Activated T-cell treated with anti-CD3 and anti-CD28 coated beads for 24 hours (primary cell): ENCODE measurements at places on chromosomes 5 and 9.

DNA sequence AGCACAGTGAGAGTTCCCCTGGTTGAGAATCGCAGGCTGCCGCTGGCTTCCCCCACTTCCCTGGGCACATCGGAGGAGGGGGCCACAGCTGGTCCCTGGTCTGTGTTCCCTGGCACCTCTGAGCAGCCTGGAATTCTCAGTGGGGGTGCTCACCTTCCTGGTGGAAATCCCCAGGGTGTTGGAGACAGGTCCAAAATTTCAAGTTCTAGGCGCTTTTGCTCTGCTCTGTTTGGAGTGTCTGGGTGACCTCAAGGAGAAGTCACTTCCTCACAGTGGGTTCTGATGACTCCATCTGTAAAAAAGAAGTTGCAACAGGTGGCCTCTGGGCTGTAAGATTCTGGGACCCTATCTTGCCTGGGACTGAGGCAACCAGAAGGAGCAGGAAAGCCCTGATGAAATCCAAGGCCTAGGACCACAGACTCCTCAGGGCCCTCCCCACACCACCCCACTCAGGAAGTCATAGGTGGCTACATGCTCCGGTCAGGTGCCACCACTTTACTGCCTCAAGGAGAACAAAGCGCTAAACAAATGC, at the start of gene TRAF1:
TRAF1 (minus strand) TSS at position 400 of the 532 bp plus-strand sequence. CDS start 721 bp downstream, outside the sequence.
- no peak for DNase-seq

DNA sequence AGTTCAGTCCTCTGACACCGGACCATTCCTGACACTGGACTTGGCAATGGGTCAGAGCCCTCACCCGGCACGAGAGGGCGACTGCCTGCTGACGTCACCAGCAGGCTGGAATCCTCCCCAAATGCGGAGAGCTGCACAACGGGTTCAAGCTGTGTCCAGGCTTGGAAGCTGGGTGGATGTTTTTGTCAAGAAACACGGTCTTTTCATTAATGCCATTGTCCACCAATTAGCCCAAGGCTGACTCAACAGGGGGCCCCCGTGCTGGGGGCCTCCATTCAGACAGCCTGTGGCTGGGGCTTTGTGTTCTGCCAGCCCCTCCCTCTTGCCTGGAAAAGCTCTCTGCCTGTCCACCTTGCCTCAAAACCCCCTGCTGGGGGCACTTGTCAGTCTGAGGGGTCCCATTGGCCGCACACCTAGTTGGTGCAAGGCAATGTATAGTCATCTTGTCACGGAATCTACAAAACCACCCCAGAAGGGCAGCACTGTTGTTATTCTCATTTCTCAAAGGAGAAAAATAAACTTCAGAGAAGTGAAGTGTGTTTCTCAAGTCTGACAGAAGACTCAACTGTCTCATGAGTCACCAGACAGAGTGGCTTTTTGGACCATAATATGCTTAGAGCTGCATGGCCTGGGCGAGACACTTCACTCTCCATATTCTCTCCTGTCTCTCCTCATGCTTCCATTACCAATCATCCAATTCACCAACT, 24.6 kb downstream of the NDUFA8 start:
- DNase-seq = no peak

DNA sequence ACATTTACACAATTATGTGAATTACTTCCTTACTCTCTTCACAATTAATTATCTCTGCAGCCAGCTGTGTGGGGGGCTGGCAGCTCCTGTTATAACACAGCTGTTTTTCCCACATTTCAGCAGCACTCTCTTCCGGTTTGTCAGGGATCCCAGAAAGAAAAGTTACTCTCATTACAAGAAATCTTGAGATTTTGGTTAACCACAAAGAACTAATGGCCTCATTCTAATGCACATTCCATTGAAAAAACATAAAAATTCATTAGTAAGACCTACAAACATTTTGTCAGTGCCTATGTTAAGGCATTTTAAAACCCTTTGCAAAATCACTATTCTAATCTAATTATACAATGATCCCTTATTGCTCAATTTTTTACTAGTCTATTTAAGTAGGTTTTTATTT, 64.1 kb downstream of the PDE4D start:
- no peak for DNase-seq

GRCh38 chr5:151221574-151221973, 2.3 kb downstream of the CCDC69 start:
- no peak for DNase-seq

DNA sequence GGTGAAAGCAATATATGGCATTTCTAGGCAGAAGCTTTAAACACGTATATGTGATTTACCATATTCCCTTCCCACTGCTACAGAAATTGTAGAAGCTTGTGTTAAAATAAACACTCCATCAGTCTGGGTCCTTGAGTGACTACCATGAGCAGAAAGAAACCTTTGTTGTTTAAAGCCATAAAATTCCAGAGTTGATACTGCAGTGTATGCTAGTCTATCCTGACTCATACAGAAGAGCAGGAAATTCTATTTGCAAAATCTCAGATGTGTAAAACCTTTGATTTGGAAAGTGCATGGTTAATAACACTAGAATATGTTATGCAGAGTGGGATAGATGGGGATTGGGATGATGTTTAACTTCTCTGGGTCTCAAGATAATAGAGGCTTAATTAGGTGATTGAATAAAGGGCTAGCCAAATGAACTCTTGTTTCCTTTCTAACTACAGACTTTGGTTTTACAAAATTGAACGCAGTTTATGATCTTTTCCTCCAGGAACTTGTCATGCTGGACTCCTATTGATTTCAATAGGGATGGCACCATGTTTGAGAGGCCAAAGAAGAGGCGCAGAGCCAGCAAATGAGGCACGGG, 282.7 kb upstream of the VLDLR start:
- no peak for DNase-seq

DNA sequence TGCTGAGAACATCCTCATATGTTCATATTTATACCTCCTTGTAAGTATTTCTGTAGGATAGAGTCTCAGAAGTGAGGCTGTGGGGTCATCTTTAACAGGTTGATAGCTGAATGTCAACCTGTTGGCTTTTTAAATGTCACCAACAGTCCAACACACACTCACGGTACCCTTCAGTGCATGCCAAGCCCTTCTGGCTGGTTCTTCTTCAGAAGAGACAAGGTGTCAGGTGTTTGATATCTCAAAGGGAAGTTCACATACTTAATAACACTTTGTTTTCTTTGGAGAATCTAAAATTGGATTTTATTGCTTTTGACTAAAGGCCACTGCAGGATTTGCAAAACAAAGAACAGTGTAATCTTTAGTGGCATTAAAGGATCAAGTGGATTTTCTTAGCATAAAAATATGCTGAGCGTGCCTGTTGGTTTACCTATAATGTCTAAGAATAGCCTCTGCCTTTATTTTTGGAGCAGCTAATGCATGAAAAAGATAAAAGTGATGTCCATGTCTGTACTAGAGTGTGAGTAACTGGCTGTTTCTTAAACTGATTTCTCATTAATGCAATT, 58.2 kb downstream of the RGS3 start:
- DNase-seq = no peak

- no peak for DNase-seq
These were observed 468.1 kb upstream of the ACTBL2 start for GRCh38 chr5:57950616-57951228.

- DNase-seq = no peak
These were observed 403.7 kb downstream of the KDM4C start for GRCh38 chr9:7161469-7161868.

DNA sequence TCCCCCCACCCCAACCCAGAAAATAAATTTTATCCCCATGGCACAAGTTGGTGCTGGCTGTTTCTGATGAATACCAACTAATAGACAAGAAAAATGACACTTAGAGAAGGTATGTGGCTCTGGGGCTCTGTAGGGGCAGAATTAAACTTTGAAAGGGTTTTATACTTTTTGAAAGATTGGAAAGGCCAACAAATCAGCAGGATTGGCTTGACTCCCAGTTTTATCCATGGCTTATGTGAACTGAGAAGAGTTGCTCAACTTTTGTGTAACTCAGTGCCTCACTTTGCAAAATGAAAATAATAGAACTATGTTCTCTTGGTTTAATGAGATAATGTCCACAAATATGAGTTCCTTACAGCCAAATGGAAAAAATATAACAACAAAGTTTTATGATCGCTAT, 288.9 kb upstream of the KIF2A start:
- no peak for DNase-seq

- no peak for DNase-seq
These were observed 197.8 kb downstream of the HSPA4 start for GRCh38 chr5:133249593-133249992.

- no peak for DNase-seq
These were observed 95.0 kb downstream of the MAN2A1 start for GRCh38 chr5:109784687-109785086.

GRCh38 chr5:158414333-158414762, 555.4 kb upstream of the CLINT1 start:
- no peak for DNase-seq

- DNase-seq = no peak
These were observed 205.0 kb upstream of the DAPK1 start for GRCh38 chr9:87292449-87293191.

DNA sequence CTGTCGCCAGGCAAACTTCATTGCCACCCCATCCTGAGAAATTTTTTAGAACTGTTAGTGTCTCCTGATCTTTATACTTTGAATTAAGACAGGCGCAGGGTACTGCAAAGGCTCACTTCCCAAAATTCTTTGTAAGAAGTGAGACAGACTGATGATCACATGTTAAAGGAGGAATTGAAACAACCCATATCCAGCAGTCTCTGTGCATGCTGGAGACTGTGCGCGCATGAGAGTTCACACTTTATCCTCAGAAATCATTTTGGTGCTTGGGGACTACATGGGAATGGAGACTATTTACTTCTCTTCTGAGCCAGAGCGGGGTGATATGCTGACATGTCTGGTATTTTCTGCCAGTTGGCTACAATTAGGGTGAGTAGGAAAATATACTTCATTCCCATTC, 91.2 kb downstream of the ZNF474 start:
- no peak for DNase-seq

GRCh38 chr5:171647904-171648260, 137.7 kb upstream of the SMIM23 start:
- DNase-seq = no peak

DNA sequence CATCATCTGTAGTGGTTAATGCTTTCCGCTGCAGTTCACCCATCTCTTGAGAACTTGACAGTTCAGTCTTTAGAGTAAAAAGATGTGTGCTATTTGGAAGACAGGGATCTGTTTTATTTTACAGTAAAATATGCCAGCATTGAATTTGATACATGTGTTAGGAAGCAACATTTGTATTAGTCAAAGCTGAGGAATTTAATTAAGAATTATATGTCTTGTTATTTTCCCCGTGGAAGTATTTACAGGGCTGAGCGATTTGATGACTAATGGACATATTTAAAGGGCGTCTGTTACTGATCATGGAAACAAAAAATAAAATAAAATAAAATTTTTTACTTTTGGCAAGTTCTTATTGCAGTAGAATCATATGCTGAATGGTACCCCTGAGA, 101.3 kb downstream of the PAM start:
- DNase-seq = no peak

GRCh38 chr5:116944183-116944582, 369.6 kb upstream of the SEMA6A start:
- DNase-seq = no peak

DNA sequence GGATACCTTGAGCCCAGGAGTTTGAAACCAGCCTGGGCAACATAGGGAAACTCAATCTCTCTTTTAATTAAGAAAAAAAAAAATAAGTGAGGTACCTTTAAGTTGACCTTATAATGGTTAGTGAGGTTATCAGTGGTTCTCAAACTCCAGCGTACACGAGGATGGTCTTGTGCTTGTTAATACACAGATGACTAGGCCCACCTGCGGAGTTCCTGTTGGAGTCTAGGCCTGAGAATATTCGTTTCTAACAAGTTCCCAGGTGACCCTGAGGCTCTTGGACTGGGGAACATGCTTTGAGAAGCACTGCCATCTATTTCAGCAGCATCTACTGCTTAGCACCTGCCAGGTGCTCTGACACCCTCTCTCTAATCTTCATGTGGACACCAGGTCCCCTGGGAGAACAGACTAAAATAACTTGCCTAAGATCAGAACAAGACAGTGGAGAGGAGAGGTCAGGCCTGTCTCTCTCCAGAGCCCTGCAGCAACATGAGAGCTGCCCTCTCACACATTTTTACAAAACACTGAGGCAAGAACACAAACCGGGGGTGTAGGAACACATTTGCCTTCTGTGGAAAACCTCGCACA, 24.6 kb downstream of the TLE1 start:
- no peak for DNase-seq

DNA sequence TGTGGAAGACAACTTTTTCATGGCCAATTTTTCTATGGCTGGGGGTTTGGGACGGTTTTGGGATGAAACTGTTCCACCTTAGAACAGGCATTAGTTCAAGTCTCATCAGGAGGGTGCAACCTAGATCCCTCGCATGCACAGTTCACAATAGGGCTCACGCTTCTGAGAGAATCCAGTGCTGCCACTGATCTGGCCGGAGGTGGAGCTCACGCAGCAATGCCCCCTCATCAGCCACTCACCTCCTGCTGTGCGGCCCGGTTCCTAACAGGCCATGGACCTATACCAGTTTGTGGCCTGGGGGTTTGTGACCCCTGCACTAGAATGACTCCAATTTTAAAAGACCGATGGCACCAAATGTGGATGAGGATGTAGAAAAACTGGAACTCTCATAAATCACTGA, 127.2 kb upstream of the IER5L start:
- no peak for DNase-seq

DNA sequence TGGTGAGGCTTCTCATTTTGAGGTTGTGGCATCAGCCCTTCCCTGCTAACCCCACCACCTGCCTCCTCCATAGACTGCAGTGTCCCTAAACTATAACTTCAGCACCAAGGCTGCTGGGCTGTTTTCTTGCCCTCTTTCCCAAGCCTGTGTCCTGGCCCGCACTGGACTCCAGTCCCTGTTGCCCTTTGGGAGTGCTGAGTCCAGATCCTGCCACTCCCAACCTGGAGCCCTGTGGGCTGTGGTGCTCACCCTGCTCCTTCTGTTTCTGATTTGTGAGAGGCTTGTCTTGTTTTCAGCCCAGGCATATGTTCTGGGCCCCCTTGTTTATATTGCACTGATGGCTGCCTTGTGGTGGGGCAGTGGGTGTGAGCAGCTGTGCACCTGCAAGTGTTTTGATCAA, 39.7 kb upstream of the RNU6ATAC start:
- DNase-seq = no peak

- no peak for DNase-seq
These were observed 113.9 kb downstream of the WNK2 start for GRCh38 chr9:93297659-93298497.

- no peak for DNase-seq
These were observed 547.5 kb downstream of the EBF1 start for GRCh38 chr5:158552241-158552640.

- no peak for DNase-seq
These were observed 31.4 kb downstream of the KCTD16 start for GRCh38 chr5:144202072-144202471.

DNA sequence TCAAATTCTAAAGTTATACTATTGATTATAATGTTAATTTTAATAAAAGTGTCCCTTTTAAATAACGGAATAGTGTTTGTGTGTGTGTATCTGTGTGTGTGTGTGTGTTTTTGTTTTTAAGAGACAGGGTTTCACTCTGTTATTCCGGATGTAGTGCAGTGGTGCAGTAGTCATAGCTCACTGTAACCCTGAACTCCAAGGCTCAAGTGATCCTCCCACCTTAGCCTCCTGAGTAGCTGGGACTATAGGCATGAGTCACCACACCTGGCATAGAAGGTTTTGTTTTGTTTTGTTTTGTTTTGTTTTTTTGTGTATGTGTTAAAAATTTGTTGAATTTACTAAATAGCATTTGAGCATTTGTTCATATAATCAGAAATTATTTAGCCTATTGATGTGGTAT, 64.6 kb downstream of the YTHDC2 start:
- no peak for DNase-seq
